Kidney (tissue), 22 donors: ENCODE measurements at places on chromosomes 2 and 18. TPM values are rescaled to one million over a fixed set of nuclear protein-coding genes. Genes with fewer than 3 reads are reported as not detected.

Gene VRK2
- polyA plus RNA-seq, result 7.2 TPM

Gene NMUR1
- polyA plus RNA-seq, result 1.3 TPM

Gene SP9
- not detected for polyA plus RNA-seq

Gene PLGLB1
- polyA plus RNA-seq, result 3.3 TPM

Gene FAM161A
- polyA plus RNA-seq, result 1.5 TPM
